ENCODE measurements at places on chromosomes 1 and 21. TPM values are rescaled to one million over a fixed set of nuclear protein-coding genes. Genes with fewer than 3 reads are reported as not detected.

DNA sequence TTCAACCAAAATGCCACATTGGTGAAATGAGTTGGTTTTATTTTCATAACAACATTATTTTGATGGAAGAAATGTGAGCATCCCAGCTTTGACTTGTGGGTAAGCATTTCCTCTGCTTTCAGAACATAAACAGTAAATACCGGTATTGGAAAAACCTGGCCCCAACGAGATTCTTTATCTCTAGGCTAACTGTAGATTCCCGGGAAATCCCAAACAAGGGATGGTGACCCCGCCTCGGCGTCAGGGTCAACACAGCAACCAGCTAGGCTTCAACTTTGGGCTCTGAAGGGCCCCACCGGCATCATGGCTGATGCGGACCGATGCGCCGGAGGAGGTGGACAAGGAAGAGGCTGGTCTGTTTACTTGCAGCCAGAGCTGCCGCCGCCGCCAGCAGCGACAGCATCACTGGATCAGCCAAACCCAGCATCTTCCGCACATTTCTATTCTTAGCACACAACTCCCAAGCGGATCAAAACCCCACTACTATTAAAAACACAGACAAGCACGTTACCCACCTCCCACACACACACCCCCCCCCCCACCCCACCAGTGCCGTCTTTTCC lies 1.1 kb downstream of the AKT3 start:
- H3K4me3 ChIP-seq: peak overlapping the region; percentile 93
- peak overlapping the region; percentile 84 for H3K27ac ChIP-seq
- peaks cover 3% of the 10 kb centered on the region for H3K4me1 ChIP-seq
- H3K27me3 ChIP-seq: no peaks in the 10 kb centered on the region
- no peaks in the 10 kb centered on the region for H3K36me3 ChIP-seq
- peak; percentile 84 for DNase-seq

DNA sequence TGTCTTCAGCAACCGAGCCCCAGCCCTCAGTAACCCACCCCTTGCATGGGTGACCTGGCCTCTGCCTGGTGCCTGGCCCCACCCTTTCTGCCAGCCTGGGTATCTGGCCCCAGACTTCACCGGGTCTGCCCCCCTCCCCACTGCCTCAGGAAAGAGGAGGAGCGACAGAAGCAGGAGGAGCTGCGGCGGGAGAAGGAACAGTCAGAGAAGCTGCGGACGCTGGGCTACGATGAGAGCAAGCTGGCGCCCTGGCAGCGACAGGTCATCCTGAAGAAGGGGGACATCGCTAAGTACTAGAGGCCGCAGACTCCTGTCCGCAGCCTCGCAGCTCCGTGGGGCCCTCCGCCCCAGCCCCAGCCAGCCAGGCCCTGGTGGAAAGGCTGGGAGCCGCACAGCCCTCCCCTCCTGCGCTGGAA lies 6.1 kb downstream of the TNFRSF25 start:
- no peak for DNase-seq
- no peaks in the 10 kb centered on the region for H3K36me3 ChIP-seq
- H3K27me3 ChIP-seq: no peaks in the 10 kb centered on the region
- H3K4me3 ChIP-seq: no peak overlapping the region

GRCh38 chr1:63892632-63893395 lies 119.0 kb downstream of the ROR1 start:
- H3K4me3 ChIP-seq: no peak overlapping the region
- no peaks in the 10 kb centered on the region for H3K27me3 ChIP-seq
- no peaks in the 10 kb centered on the region for H3K36me3 ChIP-seq
- H3K4me1 ChIP-seq: peaks cover 8% of the 10 kb centered on the region
- H3K27ac ChIP-seq: peak overlapping the region; percentile 61

DNA sequence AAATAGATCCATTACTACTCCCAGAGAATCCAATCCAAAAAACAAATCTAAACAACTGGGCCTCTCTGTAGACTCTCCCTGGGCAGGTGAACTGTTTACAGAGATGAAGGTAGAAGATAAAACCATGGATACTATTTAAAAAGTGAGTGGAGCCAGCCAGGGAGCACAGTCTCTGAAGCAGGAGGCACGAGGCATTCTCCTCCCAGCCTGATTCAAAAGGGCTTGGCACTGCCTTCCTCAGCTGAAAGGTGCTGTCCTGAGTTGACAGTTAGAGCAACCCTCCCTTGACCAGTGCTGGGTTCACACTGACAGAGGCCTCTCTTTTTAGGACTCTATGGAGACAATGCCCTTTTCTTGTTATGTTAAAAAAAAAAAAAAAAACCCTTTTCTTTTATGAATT lies 36.8 kb downstream of the HENMT1 start:
- H3K27ac ChIP-seq: no peak overlapping the region
- H3K27me3 ChIP-seq: no peaks in the 10 kb centered on the region
- H3K4me1 ChIP-seq: no peaks in the 10 kb centered on the region
- DNase-seq: no peak
- peaks cover 2% of the 10 kb centered on the region for H3K36me3 ChIP-seq

GRCh38 chr1:241532864-241533263 lies 686 bp downstream of the KMO start:
- no peak overlapping the region for H3K4me3 ChIP-seq
- DNase-seq: no peak
- no peaks in the 10 kb centered on the region for H3K36me3 ChIP-seq

DNA sequence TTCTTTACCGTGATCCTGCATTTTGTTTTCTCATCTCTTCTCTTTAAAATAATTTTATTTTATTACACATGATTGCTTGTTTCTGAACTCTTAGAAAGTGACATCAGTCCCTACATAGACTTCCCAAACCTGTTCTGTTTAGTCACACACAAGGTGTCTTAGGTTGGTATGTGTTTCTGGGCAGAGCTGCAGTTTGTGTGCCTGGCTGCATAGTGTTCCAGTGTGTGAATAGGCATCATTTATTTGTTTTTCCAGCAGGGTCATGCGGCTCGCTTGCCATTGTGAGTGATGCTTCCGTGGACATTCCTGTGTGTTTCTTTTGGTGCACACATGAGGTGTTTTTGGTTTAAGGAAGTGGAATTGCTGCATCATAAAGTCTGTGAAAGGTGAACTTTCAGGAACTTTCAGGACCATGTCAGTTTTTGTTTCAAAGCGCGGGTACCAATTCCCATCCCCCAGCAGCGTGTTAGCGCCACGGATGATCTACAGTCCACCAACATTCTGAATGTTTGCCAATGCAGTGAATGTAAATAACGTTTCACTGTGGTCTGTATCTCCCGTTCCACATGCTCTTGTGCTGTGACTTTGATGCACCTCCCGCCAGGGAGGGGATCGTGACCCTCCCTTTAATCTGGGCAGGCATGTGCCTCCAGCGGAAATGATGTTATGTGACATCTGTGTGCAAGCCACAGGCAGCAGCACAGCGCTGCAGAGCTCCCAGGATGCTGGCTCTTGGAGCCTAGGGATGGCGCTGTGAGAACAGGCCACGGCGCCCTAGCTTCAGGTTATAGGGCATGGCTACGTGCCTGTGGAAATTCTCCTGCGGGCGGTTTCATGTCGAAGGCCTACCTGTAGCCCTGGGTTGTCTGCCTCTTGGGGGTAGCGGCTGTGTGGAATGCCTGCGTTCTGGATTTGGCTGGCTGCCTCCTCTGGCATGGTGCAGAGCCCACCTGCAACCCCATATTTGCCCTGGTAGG lies 144.6 kb upstream of the COL6A1 start:
- no peaks in the 10 kb centered on the region for H3K36me3 ChIP-seq
- no peaks in the 10 kb centered on the region for H3K27me3 ChIP-seq
- no peak overlapping the region for H3K4me3 ChIP-seq
- peak; percentile 37 for DNase-seq
- no peak overlapping the region for H3K27ac ChIP-seq

GRCh38 chr1:44423591-44424537 lies 18.8 kb downstream of the RNF220 start:
- DNase-seq: peak; percentile 72
- peaks cover 2% of the 10 kb centered on the region for H3K4me1 ChIP-seq
- H3K36me3 ChIP-seq: no peaks in the 10 kb centered on the region
- no peaks in the 10 kb centered on the region for H3K27me3 ChIP-seq

- H3K27me3 ChIP-seq: no peaks in the 10 kb centered on the region
- no peak overlapping the region for H3K27ac ChIP-seq
- peaks cover 14% of the 10 kb centered on the region for H3K36me3 ChIP-seq
- H3K4me3 ChIP-seq: no peak overlapping the region
- no peak for DNase-seq
- H3K4me1 ChIP-seq: no peaks in the 10 kb centered on the region
Measured at GRCh38 chr1:241499910-241500309, 19.6 kb downstream of the FH start.

DNA sequence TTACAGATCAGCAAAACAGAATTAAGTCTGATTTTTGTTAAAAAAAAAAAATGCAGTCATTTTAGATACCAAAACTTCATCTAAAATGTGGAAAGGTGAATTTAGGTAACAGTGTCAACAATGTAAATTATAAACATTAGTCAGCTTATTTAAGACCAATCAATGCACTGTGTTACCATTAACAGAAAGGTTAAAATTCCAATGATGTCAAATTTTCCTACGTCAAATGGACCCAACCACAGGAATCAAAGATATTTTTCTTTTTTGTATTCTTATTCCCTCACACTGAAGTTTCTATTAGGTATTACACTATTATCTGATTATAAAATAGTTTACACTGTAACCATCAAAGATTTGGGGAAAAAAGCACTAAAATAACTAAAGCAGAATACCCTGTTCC lies 6.5 kb downstream of the ARHGAP29 start:
- no peaks in the 10 kb centered on the region for H3K36me3 ChIP-seq
- H3K27ac ChIP-seq: no peak overlapping the region
- DNase-seq: no peak
- peaks cover 3% of the 10 kb centered on the region for H3K4me1 ChIP-seq

GRCh38 chr1:180080439-180080838 lies 74.2 kb upstream of the QSOX1 start:
- H3K36me3 ChIP-seq: peaks cover 11% of the 10 kb centered on the region
- H3K27me3 ChIP-seq: no peaks in the 10 kb centered on the region
- DNase-seq: no peak
- H3K4me3 ChIP-seq: no peak overlapping the region
- no peaks in the 10 kb centered on the region for H3K4me1 ChIP-seq

DNA sequence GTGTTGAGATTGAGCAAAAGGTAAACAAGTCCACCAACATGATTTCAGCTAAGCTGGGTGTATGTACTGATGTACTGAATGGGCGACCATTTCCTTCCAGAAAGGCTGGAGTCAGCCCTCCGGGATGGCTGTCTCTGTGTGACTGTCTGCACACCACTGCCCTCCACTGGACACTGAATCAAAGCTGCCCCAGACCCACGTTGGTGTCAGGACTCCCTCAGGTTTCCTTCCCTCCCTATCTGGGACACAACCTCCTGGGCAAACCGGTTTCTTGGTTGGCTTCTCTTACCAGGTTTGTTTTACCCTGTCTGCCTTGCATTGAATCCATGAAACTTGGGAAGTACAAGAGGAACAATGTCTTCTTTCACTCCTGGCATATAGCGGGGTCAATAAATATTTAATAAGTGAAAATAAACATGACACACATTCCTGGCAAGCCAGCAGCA lies 5.3 kb upstream of the SRP9 start:
- H3K36me3 ChIP-seq: no peaks in the 10 kb centered on the region
- peaks cover 2% of the 10 kb centered on the region for H3K4me1 ChIP-seq
- no peaks in the 10 kb centered on the region for H3K27me3 ChIP-seq
- DNase-seq: peak; percentile 91
- H3K4me3 ChIP-seq: no peak overlapping the region

GRCh38 chr1:30520476-30520875 lies 202.9 kb downstream of the MATN1 start:
- no peaks in the 10 kb centered on the region for H3K36me3 ChIP-seq
- H3K27ac ChIP-seq: no peak overlapping the region
- DNase-seq: no peak
- no peaks in the 10 kb centered on the region for H3K27me3 ChIP-seq
- no peak overlapping the region for H3K4me3 ChIP-seq
- H3K4me1 ChIP-seq: no peaks in the 10 kb centered on the region

GRCh38 chr1:111234866-111235265 lies 7.4 kb downstream of the CHI3L2 start:
- H3K27ac ChIP-seq: no peak overlapping the region
- no peaks in the 10 kb centered on the region for H3K36me3 ChIP-seq
- no peak overlapping the region for H3K4me3 ChIP-seq
- no peaks in the 10 kb centered on the region for H3K4me1 ChIP-seq

GRCh38 chr1:87330885-87331364 lies 2.2 kb downstream of the LMO4 start:
- no peaks in the 10 kb centered on the region for H3K27me3 ChIP-seq
- peak overlapping the region; percentile 96 for H3K4me3 ChIP-seq
- peak overlapping the region; percentile 53 for H3K27ac ChIP-seq
- no peaks in the 10 kb centered on the region for H3K36me3 ChIP-seq
- H3K4me1 ChIP-seq: peaks cover 4% of the 10 kb centered on the region
- no peak for DNase-seq

DNA sequence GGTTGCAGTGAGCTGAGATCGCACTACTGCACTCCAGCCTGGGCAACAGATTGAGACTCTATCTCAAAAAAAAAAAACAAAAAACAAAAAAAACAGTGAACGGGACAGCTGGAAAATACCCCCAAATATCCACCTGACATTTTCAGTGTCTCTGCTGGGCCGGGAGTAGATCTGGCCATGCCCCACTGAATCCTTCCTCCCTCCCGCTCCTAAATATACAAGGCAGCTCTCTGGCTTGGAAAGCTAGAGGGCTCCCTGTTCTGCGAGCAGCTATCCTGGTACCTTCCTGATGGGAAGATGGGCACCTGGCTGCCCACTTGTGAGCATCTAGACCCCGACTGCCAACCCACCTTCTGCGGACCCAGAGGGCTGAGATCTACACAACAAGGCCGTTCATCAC lies 21.4 kb downstream of the SPSB1 start:
- no peak for DNase-seq
- H3K36me3 ChIP-seq: no peaks in the 10 kb centered on the region
- no peak overlapping the region for H3K4me3 ChIP-seq
- peak overlapping the region; percentile 4 for H3K27ac ChIP-seq

DNA sequence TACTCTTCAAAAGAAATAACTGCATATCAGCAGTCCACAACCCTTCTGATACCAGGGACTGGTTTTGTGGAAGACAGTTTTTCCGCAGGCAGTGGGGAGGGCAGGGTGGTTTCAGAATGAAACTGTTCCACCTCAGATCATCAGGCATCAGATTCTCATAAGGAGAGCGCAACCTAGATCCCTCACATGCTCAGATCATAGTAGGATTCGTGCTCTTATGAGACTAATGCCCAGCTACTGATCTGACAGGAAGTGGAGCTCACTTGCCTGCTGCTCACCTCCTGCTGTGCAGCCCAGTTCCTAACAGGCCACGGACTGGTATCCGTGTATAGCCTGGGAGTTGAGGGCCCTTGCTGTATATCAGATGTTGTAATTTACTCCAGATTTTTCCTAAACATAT lies 11.5 kb downstream of the RO60 start:
- no peak overlapping the region for H3K27ac ChIP-seq
- peaks cover 2% of the 10 kb centered on the region for H3K4me1 ChIP-seq
- no peak for DNase-seq

- no peak overlapping the region for H3K27ac ChIP-seq
- no peak for DNase-seq
- H3K27me3 ChIP-seq: no peaks in the 10 kb centered on the region
- H3K4me1 ChIP-seq: no peaks in the 10 kb centered on the region
- H3K36me3 ChIP-seq: no peaks in the 10 kb centered on the region
Measured at GRCh38 chr1:202987255-202987654, 19.9 kb upstream of the TMEM183A start.

Gene TNFRSF4
- polyA plus RNA-seq: 1.0 TPM

Gene BARHL2
- not detected for polyA plus RNA-seq

Gene GNAT2
- not detected for polyA plus RNA-seq

Gene SLC6A17
- polyA plus RNA-seq: 0.18 TPM

Gene LYPD8
- polyA plus RNA-seq: 4.8 TPM

Gene LEMD1
- polyA plus RNA-seq: not detected

Gene TCHHL1
- not detected for polyA plus RNA-seq

Gene PTGER3
- polyA plus RNA-seq: 15.2 TPM

Gene RPTN
- not detected for polyA plus RNA-seq

Measured in aorta (tissue), 5 donors.